ENCODE measurements at places on chromosomes 6 and 20. TPM values are rescaled to one million over a fixed set of nuclear protein-coding genes. Genes with fewer than 3 reads are reported as not detected.

SCRT2 gene
- not detected for total RNA-seq

ITPR3 gene
- total RNA-seq = 43.2 TPM

TSHZ2 gene
- not detected for total RNA-seq

PEDS1 gene
- total RNA-seq = 46.3 TPM

MYLK4 gene
- total RNA-seq = 0.12 TPM

IMPG1 gene
- not detected for total RNA-seq

CTCFL gene
- total RNA-seq = not detected

CARMIL1 gene
- total RNA-seq = 7.7 TPM

DDX43 gene
- total RNA-seq = not detected

CCN2 gene
- 68.5 TPM for total RNA-seq

ACOT8 gene
- total RNA-seq = 19.0 TPM

RPS6KA2 gene
- total RNA-seq = 0.11 TPM

RNF39 gene
- not detected for total RNA-seq

SLC17A3 gene
- 0.86 TPM for total RNA-seq

DDX39B gene
- 358 TPM for total RNA-seq

WFDC12 gene
- not detected for total RNA-seq

IL17F gene
- total RNA-seq = not detected

SOBP gene
- total RNA-seq = 1.3 TPM

VGLL2 gene
- total RNA-seq = not detected

GATA5 gene
- 0.37 TPM for total RNA-seq

PGC gene
- total RNA-seq = not detected

PRR18 gene
- 0.11 TPM for total RNA-seq

DPPA5 gene
- not detected for total RNA-seq

HDDC2 gene
- total RNA-seq = 90.0 TPM

KHDC1L gene
- total RNA-seq = 0.38 TPM

FILIP1 gene
- 0.30 TPM for total RNA-seq

SYS1 gene
- 34.9 TPM for total RNA-seq

HCRTR2 gene
- not detected for total RNA-seq

CFB gene
- 1.6 TPM for total RNA-seq

RBM24 gene
- 9.3 TPM for total RNA-seq

HRH3 gene
- not detected for total RNA-seq

TRERF1 gene
- 4.9 TPM for total RNA-seq

SLC26A8 gene
- not detected for total RNA-seq

FAM209B gene
- total RNA-seq = 0.21 TPM
